ENCODE measurements at places on chromosomes 3 and 15. TPM values are rescaled to one million over a fixed set of nuclear protein-coding genes. Genes with fewer than 3 reads are reported as not detected.

CADM2 gene
- polyA plus RNA-seq: 0.72 TPM

MCTP2 gene
- polyA plus RNA-seq: 19.0 TPM

DNA sequence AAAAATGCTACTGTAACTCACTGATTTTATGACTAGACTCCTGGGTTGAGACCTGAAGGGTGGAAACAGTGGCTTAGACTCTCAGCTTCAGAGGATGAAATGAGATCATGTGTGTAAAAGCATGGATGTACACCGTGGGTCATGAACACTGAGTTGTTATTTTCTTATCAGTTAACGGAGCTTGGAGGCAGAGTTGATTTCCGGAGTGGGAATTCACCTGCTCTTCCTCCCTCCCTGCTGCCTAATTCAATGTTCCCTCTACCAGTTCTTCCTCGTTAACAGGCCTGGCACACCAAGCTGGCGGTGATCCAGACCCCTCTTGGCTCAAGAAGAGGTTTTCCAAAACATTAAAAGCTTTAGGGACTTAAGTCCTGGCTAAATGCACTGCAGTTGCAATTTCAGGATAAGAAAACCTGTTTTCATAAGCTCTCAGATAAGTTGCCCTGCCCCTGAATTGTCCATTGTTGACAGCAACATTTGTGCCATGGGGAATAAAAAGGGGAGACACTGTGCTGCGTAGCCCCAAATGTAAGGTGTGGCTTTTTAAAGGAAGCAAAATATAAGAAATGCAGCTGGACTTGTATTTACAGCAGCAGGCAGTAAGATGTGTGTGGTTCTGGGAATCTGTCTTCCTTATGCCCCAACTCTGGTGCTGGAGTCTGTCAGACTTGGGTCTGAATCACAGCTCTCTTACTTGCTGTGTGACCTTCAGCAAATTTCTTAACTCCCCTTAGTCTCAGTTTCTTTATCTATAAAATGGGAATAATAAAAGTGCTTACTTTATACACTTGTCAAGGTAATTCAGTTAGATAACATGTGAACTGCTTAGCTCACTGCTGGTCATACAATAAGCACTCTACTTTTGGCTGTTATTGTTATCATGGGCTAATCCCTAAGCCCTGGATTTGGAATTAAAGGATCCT, 9.9 kb downstream of the PDIA5 start:
- no peak for DNase-seq

DNA sequence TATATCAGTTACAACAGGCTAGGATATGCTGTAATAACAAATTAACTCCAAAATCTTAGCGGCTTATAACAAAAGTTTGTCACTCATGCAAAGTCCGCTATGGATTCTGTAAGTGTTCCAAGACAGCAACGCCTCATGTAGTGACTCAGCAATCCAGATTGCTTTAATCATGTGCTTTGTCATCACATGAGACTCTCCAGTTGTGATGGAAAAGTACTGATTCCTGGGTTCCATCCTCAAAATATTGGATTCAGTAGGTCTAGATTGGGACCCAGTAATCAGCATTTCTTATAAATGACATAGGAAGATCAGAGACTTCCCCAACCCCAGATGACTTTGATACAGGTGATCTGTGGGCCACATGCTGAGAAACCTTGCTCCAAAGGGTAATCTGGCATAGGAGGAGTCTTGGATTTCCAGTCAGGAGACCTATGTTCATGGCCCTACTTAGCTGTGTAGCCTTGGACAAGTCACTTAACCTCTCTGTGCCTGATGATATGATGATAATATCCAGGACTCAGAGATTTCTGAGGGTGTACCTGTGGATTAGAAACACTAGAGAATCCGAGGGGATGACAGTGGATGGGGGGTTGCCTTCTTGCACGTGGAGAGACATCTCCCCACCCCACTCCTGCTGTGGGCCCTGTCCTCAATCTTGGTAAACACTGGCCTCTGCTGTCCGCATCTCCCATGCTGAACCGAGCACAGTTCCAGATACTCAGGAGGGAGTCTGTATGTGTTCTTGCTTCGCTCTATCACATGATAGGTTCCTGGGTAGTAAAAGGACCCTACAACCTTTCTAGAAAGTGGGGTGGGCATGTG, 65.5 kb downstream of the CORO2B start:
- no peak for DNase-seq

- no peak for DNase-seq
These were observed 915 bp downstream of the BCL2L10 start for GRCh38 chr15:52111517-52112202.

- DNase-seq: no peak
These were observed 9.7 kb upstream of the FBXL22 start for GRCh38 chr15:63587527-63587926.

Data from left renal pelvis (tissue), 4 donors.